Kasumi-1 (cell line): ENCODE measurements at places on chromosomes 6 and 20.

DNA sequence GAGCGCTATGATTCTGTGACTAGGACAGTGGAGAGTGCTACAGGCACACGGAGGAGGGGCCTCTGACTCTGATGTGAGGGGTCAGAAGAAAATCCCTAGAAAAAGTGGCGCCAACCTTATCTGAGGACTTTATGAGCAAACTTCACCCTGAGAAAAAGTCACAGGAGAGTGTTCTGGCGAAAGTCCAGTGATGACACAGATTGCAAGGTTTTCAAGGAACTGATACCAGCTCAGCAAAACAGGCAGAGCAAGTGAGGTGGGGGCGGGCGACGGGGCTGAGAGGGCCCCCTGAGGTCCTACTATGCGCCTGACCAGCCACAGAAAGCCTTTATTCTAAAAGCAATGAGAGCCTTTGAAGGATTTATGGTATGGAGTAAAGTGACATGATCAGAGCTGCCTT, 73.3 kb downstream of the SLC22A23 start:
- no peak for DNase-seq

DNA sequence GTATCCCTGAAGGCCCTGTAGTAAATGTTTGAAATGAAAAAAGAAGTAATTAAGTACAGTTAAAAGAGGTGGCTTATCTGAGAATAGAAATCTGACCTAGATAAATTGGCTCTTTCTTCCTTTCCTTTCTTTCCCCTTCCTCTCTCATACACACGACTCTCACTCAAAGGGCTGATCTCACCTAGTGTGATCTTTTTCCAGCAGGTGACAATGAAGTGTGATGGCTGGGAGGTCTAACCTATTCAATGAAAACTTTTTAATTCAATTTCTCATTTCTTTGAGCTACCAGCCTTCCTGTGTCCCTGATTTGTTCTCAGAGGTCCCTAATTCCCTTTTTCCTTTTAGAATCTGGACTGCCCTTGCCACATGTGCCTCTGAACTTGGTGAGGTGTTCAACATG, 118.0 kb upstream of the RIMS1 start:
- no peak for DNase-seq

GRCh38 chr6:41707565-41708200, 27.7 kb downstream of the TFEB start:
- peak; percentile 86 for DNase-seq

DNA sequence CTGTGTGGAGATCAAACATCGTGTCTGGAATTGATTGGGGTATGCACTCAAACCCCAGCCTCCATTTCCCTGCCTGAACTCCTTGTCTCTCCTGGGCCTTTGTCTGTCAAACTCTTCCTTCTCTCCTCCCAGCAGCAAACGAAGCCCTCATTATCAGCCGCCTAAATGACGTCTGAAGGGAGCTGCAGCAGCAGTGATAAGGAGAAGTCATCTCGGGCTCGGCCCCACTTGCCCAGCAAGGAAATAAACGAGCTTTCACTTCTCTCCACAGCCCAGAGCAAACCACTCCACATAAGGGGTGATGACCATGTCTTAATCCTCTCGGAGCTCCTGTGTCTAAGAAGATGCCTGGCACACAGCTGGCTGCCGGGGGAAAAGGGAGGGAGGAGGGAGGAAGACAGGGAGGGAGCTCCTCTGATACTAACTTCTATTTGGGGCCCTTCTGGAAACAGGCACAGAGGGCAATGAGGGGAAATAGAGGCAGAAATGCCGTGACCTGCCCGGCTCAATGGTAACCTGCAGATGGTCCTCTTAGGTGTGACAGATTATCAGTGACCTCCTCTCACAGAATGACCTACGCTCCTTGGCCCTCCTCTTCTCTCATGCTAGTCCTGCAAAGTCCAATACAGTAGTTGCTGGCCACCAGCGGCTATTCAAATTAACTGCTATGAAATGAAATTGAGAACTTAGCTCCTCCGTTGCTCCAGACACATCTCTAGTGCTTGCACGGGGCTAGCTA, 100.4 kb downstream of the PXDC1 start:
- no peak for DNase-seq

GRCh38 chr6:100892693-100893092, 11.6 kb upstream of the ASCC3 start:
- DNase-seq: no peak

- peak; percentile 65 for DNase-seq
Measured at GRCh38 chr6:32177183-32177787, 920 bp upstream of the RNF5 start.

DNA sequence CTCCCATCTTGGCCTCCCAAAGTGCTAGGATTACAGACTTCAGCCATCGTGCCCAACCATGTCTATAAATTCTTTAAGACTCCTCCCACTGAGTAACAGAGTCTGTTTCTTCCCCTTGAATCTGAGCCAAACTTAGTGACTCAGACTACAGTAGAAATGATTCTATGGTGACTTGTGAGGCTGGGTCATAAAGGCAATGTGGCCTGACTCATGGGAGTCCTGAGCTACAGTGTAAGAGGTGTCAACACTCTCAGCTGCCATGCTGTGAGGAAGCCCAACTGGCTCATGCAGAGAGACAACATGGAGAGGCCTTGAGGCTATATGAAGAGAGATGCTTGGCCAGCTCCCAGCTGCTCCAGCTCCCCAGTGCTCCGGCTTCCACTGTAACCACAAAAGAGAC, 5.2 kb upstream of the NRSN2 start:
- peak; percentile 29 for DNase-seq

- no peak for DNase-seq
Measured at GRCh38 chr20:19990850-19991249, 26.3 kb upstream of the NAA20 start.

DNA sequence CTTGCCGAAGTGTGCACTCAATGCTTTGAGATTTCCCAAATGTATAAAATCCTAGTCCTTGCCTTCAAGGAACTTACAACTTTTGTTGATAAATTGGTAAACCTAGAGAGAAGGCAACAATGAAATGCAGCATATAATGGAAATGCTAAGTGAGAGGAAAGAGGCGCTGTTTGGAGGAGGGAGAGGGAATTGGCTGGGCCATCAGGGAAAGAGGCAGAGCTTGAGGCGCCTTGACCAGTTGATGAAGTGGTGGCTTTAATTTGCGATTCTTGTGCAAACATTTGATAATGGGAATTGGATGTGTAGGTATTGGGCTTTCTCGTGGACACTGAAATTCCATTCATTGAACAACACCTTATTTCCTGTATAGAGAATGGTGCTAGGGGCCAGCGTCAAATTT, 1.9 kb upstream of the CDYL start:
- no peak for DNase-seq

DNA sequence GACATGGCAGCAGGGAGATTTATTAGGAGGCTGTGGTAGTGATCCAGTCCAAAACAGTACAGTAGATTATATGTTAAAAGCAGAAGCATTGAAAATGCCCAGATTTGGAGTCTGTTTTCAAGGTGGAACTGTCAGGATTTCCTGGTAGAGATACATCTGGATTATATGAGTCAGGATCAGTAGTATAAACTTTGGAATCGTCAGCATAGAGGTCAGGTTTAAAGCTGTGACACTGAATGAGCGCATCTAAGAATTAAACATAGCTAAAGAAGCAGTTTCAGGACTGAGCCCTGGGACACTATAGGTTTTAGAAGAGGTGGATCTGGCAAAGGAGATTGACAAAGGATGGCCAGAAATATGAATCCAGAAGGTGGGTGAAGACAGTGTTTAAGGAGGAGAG, 60.4 kb downstream of the RNF144B start:
- no peak for DNase-seq

- no peak for DNase-seq
Measured at GRCh38 chr6:163263196-163263595, 151.3 kb upstream of the QKI start.

DNA sequence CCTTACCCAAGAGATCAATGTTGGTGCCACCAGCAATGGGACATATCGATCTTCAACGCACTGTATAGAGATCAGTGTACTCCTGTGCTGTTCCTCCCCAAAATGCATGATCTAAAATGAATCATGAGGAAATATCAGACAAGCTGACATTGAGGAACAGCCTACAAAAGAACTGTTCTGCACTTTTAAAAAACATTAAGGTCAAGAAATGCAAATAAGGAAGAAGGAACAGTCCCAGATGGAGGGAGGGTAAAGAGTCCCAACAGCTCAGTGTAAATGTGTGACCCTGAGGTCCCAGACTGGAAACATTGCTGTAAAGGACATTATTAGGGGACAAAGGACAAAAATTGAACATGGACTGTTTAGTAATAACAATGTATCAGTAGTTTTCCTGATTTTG, 24.3 kb upstream of the XRN2 start:
- no peak for DNase-seq

DNA sequence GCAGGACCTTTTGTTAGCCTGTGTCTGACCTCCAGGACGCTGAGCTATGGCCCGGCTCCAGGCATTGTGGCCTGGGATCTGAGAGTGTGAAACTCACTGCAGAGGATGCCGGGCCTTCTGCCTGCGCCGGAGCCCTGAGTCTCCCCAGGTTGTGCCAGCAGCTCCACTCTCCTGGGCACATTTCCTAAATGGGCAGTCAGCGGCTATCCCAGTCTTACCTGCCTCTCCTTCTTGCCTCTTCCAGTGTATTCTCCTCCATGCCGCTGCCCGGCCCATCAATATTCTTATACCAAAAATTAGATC, 397.8 kb downstream of the CDH4 start:
- DNase-seq: no peak

DNA sequence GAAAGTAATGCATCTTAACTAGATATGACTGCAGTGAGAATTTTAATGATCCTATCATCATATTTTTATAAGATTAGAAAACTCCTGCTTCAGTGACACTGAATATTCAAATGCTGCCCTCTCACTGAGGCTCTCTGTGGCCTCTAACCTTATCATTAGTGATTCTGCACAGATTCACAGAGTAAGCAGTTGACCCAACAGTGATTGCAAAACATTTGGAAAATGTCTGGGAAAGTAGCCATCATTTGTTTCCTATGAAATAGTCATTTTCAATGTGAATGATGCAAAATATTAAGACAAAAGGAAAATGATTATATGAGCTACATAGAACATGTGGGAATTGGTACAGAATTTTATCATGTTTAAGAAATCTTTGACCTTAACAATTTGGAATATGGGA, 210.3 kb downstream of the TBX18 start:
- no peak for DNase-seq

DNA sequence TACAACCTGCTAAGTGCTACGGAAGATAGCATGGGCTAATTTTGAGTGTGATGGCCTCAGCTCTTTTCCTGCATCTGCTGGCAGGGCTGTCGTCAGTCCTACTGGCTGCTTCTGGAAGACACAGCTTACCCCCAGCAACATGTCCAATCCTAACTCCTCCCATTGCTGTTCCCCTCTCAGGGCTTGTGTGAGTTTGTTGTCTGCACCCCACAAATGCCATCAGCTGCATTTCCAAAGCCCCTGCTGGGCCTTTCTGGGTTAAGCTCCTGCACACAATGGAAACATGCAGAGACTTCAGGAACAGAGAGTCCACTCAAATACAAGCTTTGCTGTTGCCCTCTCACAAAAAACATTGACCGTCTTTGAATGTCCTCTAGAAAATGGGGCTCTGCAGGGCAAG, 84.7 kb downstream of the RNF182 start:
- no peak for DNase-seq

GRCh38 chr6:132571774-132572173, 1.7 kb downstream of the TAAR6 start:
- DNase-seq: no peak

DNA sequence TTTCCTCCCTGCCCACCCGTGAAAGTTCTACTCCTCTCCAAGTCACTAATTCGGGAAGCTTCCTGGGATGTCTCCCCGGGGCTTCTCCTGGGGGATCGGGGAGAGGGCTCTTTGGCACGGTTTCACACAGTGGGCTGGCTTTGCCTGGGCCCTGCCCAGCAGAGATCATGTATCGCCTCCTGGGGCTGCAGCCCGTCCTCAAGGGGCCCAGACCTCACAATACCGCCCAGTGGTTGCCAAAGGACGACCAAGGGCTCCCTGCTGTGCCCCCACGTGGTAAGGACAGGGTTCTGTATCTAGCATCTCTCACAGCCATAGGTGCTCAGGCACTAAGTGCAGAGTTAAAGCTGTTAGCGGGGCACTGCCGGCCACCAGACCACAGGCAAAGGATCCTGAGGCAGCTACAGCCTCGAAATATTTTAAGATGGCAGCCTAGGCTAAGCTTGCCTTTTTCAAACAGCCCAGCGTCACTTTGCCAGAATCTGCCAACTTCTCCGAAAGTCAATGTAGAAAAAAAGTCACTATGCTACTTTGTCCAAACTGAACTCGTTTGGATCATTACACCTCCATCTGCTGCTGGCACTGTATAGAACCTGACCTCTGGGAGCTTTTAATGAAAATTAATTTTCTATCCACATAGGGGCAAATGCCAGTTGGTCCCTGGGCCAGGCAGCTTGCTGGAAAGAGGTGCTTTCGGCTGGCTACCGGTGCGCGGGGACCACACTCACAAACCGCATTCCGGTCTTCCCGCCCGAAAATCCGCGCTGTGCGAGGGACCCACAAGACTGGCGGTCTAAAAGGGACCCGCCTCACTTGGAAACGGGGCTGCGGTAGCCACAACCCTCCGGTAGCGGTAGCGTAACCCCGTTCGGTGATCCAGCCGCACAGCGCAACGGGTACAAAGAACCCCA, 1.3 kb upstream of the NNAT start:
- no peak for DNase-seq

GRCh38 chr6:17103715-17104114, 1.9 kb downstream of the STMND1 start:
- DNase-seq: peak; percentile 22

GRCh38 chr6:126672649-126673048, 332.7 kb downstream of the CENPW start:
- DNase-seq: no peak

DNA sequence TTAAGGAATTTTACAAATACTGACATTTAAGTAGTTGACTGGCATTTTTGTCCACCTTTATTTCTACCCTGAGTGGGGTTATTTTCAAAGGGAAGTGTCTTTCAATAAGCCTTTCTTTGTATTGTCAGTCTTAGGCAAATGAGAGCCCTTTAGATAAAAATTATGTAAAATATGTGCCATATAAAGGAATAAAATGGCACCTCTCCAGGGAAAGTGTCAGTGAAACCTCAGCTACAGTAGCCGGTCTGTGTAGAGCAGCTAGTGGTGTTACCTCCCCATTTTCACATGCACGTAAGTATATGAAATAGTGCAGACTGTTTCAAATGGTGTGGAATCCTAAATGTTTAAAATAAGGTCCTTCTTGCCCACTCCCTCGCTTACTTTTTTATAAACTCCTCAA, 5.0 kb downstream of the FAM217B start:
- DNase-seq: no peak

- no peak for DNase-seq
Measured at GRCh38 chr20:6311841-6312655, 189.2 kb upstream of the FERMT1 start.

DNA sequence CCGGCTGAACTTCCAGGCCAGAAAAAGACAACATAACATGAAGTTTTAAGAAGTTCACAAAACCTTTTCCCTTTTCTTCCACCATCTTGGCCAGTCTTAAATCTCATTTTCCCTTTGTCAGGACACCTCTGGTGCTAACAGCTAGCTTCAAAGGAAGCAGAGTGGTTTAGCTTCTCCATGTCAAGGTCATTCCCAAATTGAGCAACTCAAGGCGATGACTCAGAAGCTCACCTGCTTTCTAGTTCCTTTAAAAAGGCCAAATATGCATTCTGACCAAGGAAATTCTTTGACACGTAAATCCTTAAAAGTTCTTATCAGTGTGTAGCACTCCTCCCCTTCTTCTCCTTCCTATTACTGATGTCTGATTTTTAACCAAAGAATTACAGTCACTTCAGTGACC, 69.6 kb upstream of the VGLL2 start:
- DNase-seq: no peak

- DNase-seq: no peak
Measured at GRCh38 chr20:24109537-24109936, 121.0 kb upstream of the GGTLC1 start.

- DNase-seq: no peak
Measured at GRCh38 chr6:142648036-142648451, 296.9 kb downstream of the HIVEP2 start.
